ENCODE measurements at places on chromosomes 7 and 10. TPM values are rescaled to one million over a fixed set of nuclear protein-coding genes. Genes with fewer than 3 reads are reported as not detected.

The PON1 gene
- 1.00 TPM for total RNA-seq

The WEE2 gene
- not detected for total RNA-seq

The HYAL4 gene
- not detected for total RNA-seq

The WIPF3 gene
- 1.0 TPM for total RNA-seq

The SCIN gene
- 0.27 TPM for total RNA-seq

The GSTO2 gene
- 1.9 TPM for total RNA-seq

The TAS2R41 gene
- total RNA-seq, result not detected

The C10orf105 gene
- total RNA-seq, result not detected

GRCh38 chr10:94397549-94398370, 4.6 kb upstream of the TBC1D12 start:
- no peaks in the 10 kb centered on the region for H3K27me3 ChIP-seq
- no peak overlapping the region for H3K4me3 ChIP-seq
- DNase-seq, result peak; percentile 65

DNA sequence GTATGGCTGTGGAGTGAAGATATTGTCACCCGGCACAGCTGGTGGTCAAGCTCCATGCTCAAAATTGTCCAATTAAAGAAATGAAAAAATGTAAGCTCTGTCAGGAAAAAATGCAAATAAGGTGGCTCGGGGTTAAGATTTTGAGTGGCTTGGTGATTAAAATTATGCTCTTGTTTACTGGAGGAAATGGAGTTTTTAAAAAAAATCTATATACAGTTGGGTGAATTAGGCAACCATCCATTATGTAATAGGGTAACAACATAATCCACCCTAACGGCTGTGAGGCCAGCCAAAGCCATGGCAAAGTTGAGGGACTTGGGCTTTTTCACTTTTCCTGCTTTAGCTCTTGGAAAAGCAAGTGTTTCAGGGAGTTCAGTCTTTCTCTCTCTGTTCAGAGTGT, 260.8 kb upstream of the HABP2 start:
- no peak overlapping the region for H3K27ac ChIP-seq
- H3K4me1 ChIP-seq, result no peaks in the 10 kb centered on the region
- no peak for DNase-seq
- no peaks in the 10 kb centered on the region for H3K36me3 ChIP-seq
- no peak overlapping the region for H3K4me3 ChIP-seq

DNA sequence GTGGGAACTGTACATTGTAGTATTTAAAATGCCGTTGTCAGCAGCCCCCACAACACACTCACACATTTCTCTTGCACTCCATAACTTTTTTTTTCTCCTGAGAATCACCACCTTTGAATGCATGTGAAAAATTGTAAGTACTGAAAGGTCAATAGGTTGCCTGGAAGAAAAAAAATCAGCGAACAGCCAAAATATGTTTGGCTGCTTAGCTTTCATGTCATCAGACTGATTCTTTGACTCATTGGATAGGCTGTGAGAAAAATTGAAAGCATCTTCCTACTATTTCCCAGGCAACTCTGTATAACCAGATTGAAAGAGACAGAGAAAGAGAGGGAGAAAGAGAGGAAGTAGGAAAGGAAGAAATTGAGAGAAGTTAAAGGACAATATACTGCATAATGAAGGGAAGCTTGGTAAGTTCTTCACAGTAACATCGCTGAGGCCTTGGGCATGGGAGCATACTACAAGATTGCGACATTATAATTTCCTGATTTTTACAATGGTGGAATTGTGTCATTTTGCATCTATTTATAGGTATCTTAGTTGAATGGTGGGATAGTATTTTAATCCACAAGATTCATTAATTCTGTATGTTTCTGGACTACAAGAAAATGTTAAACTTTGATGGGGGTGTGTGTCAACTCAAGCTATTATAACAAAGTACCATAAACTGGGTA, 249.3 kb upstream of the KCND2 start:
- no peaks in the 10 kb centered on the region for H3K36me3 ChIP-seq
- H3K27ac ChIP-seq, result no peak overlapping the region
- no peaks in the 10 kb centered on the region for H3K27me3 ChIP-seq
- peaks cover 6% of the 10 kb centered on the region for H3K4me1 ChIP-seq

- no peak overlapping the region for H3K4me3 ChIP-seq
- H3K36me3 ChIP-seq, result peaks cover 27% of the 10 kb centered on the region
- no peaks in the 10 kb centered on the region for H3K27me3 ChIP-seq
- peaks cover 15% of the 10 kb centered on the region for H3K4me1 ChIP-seq
- no peak overlapping the region for H3K27ac ChIP-seq
Observed at GRCh38 chr7:135167365-135167917, 3.1 kb downstream of the CYREN start.

DNA sequence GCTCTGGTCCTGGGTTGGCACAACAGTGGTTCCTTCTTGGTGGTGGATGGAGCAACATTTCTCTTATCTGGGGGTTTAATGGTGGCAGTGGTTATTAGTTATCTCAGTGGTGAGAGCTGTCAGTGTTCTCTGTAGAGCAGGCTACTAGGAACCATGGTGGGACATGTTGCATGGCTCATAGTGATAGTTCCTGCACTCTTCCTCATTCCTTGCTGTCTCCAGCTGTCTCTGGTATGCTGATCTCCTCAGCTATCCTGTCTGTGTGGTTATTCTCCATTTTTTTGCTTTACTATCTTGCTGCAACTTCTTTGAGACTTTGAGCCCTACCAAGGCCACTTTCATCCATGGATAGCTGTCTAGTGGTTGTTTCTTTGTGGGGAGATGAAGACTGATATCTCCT, 44.0 kb downstream of the CCDC7 start:
- H3K27ac ChIP-seq, result no peak overlapping the region
- no peaks in the 10 kb centered on the region for H3K27me3 ChIP-seq
- DNase-seq, result peak; percentile 2
- H3K4me1 ChIP-seq, result no peaks in the 10 kb centered on the region

DNA sequence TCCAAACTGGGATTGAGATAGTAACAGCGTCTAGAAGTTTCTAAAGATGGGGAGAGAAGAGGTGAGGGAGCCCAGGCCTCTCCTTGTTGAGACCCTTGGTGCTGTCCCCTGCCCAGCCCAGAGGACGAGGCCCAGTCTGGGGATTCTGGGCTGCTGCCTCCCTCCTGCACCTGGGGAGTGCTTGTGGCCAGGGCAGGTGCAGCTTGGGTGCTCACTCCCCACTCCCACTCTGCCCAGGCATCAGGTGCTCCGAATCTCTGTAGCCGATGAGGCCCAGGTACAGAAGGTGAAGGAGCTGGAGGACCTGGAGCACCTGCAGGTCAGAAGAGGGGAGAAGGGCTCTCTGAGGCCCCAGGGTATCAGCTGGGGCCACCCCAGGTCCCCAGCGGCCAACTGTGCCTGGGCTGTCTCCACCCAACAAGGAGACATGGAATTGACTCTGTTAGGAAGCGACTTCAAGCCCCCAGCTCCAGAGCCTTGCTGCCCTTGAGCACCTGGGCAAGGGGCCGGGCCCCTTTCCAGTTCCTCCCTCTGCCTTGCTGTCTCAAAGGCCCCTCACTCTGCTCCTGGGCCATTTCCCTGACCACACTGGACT, 664 bp downstream of the CPA1 start:
- H3K27me3 ChIP-seq, result no peaks in the 10 kb centered on the region
- no peaks in the 10 kb centered on the region for H3K36me3 ChIP-seq
- no peak for DNase-seq
- H3K4me1 ChIP-seq, result peaks cover 3% of the 10 kb centered on the region
- no peak overlapping the region for H3K4me3 ChIP-seq

- H3K36me3 ChIP-seq, result no peaks in the 10 kb centered on the region
- peak; percentile 94 for DNase-seq
Observed at GRCh38 chr10:77505431-77506334, 131.9 kb downstream of the KCNMA1 start.

- no peak for DNase-seq
- no peaks in the 10 kb centered on the region for H3K36me3 ChIP-seq
- H3K4me3 ChIP-seq, result no peak overlapping the region
- no peak overlapping the region for H3K27ac ChIP-seq
- H3K4me1 ChIP-seq, result peaks cover 8% of the 10 kb centered on the region
- H3K27me3 ChIP-seq, result peaks cover 3% of the 10 kb centered on the region
Observed at GRCh38 chr10:97003151-97003803, 171.2 kb downstream of the LCOR start.

GRCh38 chr7:120394595-120394994, 121.6 kb downstream of the KCND2 start:
- H3K4me1 ChIP-seq, result no peaks in the 10 kb centered on the region
- no peak overlapping the region for H3K4me3 ChIP-seq
- H3K36me3 ChIP-seq, result no peaks in the 10 kb centered on the region
- H3K27ac ChIP-seq, result no peak overlapping the region
- no peaks in the 10 kb centered on the region for H3K27me3 ChIP-seq

DNA sequence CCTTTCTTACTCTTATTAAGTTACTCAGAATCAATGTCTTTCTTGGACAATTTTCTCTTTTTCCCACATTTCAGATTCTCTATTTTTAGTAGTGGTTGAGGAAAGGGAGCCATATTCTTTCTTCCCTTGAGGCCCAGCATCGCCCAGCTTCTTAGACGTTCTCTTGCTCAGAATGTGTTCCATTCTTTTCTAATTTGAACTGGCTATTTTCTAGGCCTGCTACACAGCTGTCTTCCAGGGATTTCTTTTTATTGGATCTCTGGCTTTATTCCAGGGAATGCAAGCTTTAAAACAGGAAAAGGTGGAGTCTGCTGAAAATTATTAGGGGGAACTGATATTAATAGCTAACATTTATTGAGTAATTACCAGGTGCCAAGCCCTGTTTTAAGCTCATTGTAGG, 58.3 kb downstream of the WIPF3 start:
- no peaks in the 10 kb centered on the region for H3K36me3 ChIP-seq
- no peak for DNase-seq
- no peak overlapping the region for H3K27ac ChIP-seq

DNA sequence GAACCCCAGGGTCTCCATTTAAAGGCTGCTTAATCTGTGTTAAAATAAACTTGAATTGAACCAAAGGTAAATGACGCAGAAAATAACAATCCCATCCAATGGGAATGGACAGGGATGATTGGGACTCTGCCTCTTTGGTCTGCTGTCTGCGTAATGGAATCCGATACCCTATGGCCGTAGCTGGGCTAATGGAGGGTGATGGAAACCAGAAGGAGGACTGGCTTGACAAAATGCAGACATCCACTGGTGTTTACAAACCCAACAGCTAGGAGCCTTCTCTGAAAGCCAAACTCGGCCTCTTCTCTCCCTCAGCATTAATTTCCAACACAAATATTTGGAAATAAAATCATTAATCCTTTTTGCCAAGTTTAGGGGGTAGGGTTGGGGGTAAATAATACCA, 162.2 kb upstream of the CHST15 start:
- H3K27ac ChIP-seq, result no peak overlapping the region
- H3K4me3 ChIP-seq, result no peak overlapping the region

GRCh38 chr7:30468041-30468440, 10.5 kb downstream of the NOD1 start:
- H3K27me3 ChIP-seq, result no peaks in the 10 kb centered on the region
- no peak overlapping the region for H3K4me3 ChIP-seq
- H3K36me3 ChIP-seq, result no peaks in the 10 kb centered on the region
- H3K27ac ChIP-seq, result no peak overlapping the region
- peaks cover 41% of the 10 kb centered on the region for H3K4me1 ChIP-seq

DNA sequence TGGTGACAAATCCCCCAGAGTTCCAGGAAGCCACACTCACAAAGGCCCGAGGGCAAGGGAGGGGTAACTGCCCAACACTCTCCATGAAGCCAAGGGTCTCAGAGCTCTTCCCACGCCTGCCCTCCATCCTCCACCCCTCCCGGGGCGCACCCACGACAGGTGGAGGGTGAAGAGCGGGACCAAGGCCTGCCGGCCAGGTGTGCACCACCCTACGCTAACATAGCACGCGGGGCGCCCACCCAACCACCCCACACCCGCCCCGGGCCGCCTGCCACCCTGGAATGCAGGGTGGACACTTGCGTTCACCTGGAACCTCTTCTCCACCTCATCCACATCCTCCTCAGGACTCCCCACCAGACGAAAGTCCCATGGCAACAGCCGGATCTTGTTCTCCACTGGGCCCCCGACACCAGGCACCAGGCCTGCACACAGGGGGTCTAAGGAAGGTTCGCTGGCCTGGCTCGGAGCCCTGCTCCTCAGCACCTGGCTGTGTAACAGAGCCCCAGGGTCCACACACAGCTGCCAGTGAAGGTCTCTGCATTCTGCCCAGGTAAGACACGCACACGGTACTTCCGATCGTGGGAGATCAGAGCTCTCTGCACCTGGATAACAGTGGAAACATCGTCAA, 32.7 kb downstream of the MAD1L1 start:
- H3K36me3 ChIP-seq, result peaks cover 3% of the 10 kb centered on the region
- H3K4me3 ChIP-seq, result no peak overlapping the region
- H3K27ac ChIP-seq, result no peak overlapping the region
- no peaks in the 10 kb centered on the region for H3K27me3 ChIP-seq
- H3K4me1 ChIP-seq, result no peaks in the 10 kb centered on the region

DNA sequence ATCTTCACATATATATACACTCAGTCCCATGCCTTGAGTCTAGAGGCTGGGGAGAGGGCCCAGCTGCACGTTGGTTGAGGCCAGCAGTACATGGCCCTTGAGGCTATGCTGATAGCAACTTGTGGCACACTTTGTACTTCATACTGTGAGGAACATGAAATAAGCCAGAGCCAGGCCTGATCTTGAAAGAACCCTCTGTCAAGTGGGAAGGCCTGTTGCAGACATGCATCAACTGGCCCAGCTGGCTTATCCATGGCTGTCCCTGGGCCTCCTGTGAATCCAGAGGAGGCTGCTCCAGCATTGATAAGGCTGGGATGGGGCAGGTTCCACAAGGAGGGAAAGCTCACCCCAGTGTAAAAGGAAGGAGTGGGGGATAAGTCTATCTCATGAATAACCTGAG, 140.4 kb downstream of the NRF1 start:
- H3K4me3 ChIP-seq, result no peak overlapping the region
- no peak for DNase-seq
- no peaks in the 10 kb centered on the region for H3K36me3 ChIP-seq

- no peak overlapping the region for H3K4me3 ChIP-seq
- H3K27me3 ChIP-seq, result no peaks in the 10 kb centered on the region
- peaks cover 8% of the 10 kb centered on the region for H3K4me1 ChIP-seq
- peaks cover 5% of the 10 kb centered on the region for H3K36me3 ChIP-seq
- DNase-seq, result no peak
- no peak overlapping the region for H3K27ac ChIP-seq
Observed at GRCh38 chr7:1505731-1506550, 1.8 kb upstream of the INTS1 start.

GRCh38 chr7:129401967-129402860, 32.0 kb upstream of the STRIP2 start:
- no peak overlapping the region for H3K4me3 ChIP-seq
- H3K27ac ChIP-seq, result no peak overlapping the region
- no peak for DNase-seq
- no peaks in the 10 kb centered on the region for H3K27me3 ChIP-seq

GRCh38 chr10:33291053-33291592, 43.3 kb downstream of the NRP1 start:
- peak overlapping the region; percentile 20 for H3K4me3 ChIP-seq
- H3K27ac ChIP-seq, result peak overlapping the region; percentile 84
- DNase-seq, result peak; percentile 93
- H3K36me3 ChIP-seq, result peaks cover 15% of the 10 kb centered on the region

DNA sequence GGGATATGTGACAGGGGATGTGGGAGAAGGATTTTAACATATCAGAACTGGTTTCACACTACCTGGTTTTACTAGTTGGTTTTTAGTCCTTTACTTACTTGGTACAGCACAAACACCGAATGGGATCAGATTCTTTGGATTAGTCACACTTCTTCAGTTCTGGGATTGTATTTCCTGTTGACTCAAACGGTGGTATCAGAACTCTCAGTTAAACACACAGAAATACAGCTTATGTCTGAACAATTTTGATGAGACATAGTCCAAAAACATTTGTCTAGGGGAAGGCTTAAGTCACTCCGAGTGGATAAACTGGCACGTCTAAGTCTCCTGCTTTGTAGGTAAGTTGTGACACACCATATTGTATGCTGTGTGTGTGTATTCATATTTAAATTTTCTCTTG, 480.5 kb downstream of the PHTF2 start:
- H3K36me3 ChIP-seq, result no peaks in the 10 kb centered on the region
- H3K4me3 ChIP-seq, result no peak overlapping the region
- peaks cover 13% of the 10 kb centered on the region for H3K4me1 ChIP-seq
- no peaks in the 10 kb centered on the region for H3K27me3 ChIP-seq
- DNase-seq, result peak; percentile 81

Data from astrocyte (in vitro differentiated cells and primary cell).